ENCODE measurements at places on chromosomes 11 and 22. TPM values are rescaled to one million over a fixed set of nuclear protein-coding genes. Genes with fewer than 3 reads are reported as not detected.

DNA sequence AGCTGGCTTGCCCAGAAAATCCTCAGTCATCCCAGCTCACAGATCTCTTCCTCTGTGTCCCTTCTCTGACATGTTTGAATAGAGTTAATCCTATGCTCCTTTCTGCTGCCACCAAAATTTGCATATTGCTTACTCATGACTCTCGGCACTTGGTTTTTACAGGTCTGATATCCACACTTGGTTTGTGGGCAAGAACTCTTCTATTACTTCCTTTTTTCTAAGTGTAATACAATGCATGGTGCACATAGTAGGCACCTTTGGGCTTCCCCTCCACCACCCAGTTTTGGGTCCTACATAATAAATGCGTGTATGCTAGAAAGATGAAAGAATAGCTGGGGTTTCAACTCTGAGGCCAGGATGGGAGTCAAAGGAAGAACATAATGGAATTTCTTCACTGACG is 69.7 kb upstream of the GRK3 start:
- no peak for DNase-seq

DNA sequence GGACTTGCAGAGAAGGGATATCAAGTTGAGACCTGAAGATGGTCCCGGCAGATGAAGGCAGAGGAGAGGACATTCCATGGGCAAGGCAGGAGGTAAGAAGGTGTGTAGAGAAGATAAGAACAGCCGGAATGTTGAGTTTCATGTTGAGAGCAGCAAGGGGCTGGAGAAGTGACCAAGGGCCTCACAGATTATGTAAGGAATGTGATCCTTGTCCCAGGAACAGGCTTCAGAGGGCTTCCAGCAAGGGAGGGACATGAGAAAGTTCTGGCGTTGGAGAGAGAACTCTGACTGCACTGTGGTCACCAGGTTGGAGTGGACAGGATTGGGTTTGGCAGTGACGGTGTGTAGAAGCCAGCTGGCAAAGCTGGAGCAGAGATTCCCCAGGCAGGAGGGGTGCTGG is 27.6 kb upstream of the PPFIA1 start:
- no peak for DNase-seq

DNA sequence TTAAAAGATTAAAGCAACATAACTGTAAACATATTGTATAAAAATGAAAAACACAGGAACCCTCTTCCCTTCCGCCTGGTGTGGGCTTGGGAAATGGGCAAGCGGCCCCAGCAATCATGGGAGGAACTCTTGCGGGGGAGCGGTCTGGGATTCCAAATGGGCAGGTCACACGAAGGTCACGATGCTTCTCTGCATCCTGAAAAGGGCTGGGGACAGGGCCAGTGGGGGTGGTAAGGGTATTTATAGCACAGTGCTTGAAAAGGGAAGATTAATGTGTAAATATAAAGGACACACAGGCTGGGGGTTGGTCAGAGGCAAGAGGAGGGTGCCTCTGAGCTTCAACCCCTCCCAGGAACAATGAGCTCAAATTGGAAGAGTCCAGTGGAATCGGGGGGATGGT is 46.9 kb upstream of the OR4B1 start:
- DNase-seq: peak; percentile 74

DNA sequence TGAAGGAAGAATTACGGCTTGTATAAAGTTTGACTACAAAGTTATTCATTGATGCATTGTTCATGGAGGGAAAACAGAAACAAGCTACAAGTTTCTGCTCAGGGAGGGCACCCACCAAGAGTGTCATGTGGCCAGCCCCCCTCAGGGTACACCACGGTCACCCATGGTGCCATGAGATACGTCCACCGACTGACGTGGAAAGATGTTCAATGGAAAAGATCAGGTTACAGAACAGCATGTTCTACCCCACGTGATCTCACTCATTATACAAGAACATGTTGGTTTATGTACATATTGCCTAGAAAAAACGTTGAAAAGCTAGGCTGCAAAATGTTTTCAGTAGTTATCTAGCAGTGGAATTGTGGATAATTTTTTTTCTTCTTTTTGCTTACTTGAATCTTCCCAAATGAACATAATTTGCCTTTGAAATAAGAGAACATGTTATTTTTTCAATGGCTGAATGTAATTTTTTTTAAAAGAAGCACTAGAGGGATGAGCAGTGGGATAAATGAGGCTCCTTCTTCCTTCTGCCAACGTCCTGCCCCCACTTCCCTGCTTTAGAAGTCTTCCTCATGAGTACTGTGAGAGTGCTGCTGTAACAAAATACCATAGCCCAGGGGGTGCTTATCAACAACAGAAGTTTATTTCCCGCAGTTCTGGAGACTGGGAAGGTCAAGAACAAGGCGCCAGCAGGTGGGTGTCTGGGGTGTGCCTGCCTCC is 22.5 kb downstream of the RCN1 start:
- no peak for DNase-seq

DNA sequence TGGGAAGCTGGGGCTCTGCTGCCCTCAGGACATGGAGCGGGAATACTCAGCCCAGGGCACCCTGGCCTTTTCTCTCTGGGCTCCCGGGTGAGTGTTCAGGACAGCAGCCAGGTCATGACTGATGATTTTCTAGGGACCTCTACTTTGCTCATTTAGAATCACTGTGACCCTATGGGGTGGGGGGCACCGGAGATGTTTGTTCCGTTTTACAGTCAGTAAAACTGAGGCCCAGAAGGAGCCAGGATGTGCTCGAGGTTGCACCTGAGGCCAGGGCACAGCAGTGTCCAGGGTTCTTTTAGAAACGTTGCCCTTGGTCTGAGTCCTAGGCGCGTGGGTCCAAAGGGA is 48.1 kb downstream of the SMIM38 start:
- no peak for DNase-seq

GRCh38 chr22:26323013-26323412 is 106.0 kb upstream of the ASPHD2 start:
- DNase-seq: no peak

DNA sequence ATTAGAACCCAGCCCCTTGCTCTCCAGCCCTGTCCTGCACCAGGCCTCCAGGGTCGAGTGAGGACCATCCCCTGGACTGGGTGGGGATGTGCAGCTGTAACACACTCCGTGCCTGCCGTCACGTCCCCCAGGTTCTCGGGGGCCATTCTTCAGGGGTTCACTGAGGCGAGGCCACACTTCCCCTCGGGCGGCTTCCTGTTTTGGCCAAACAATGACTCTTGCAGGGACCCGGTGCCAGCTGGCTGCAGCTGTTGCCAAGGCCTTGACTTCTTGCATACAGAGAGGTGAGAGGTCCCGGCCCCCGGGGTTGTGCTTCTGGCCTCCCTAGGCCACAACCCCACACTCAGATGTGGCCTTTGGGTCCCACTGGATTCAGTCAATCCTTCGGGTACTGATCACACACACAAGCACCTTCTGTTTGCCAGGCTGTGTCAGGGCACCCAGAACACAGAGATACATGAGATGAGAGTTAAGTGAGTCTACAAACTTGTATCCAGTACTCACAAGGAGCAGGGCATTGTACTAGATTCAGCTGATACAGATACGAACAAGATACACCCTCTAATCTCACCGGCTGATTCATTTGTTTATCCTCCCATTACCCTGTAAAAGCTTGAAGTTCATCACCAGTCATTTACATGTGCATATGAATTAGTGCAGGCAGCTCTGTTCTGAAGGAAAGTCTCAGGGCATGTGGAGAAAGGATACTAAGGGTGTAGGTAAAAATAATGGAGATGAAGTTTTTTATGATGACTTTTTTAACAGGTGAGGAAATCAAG is 32.9 kb downstream of the LRRC32 start:
- DNase-seq: no peak

The MPZL2 gene
- total RNA-seq: not detected

DNA sequence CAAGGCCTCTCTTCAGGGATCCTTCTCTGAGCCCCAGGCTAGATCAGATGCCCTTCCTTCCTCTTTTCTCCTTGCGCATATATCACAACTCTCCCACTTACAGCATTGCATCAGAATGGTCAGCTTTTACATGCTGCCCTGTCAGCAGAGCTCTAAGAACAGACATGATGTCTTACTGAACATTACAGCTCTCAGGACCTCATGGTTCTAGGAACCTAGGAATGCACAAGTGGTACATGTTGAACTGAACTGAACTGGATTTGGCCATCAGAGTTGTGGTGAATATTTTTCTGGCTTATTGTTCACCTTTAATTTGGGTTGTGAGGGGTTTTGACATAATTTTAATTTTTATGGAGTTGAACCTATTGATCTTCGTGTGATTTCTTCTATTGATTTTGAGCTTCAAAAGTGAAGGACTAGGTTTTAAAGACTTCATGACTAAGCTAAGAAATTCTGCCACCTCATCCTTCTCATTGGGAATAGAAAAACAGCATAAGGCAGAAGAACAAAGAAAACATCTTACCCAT is 37.7 kb upstream of the SPON1 start:
- no peak for DNase-seq

The RIC3 gene
- 8.7 TPM for total RNA-seq

DNA sequence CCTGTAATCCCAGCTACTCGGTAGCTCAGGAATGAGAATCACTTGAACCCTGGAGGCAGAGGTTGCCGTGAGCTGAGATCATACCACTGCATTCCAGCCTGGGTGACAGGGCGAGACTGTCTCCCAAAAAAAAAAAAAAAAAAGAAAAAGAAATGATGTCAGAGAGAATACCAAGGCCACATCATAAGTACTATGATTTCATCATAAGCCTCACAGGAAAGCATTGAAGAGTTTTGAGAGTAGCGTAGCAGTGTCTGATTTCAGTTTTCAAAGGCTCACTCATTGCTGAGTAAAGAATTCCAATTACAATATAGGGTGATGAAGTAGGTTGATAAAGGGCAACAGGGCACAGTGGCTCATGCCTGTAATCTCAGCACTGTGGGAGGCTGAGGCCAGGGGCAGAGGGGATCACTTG is 88.8 kb downstream of the MRTFA start:
- DNase-seq: no peak

- peak; percentile 59 for DNase-seq
These were observed 90.8 kb upstream of the SHANK2 start for GRCh38 chr11:71342951-71343827.

- DNase-seq: peak; percentile 53
These were observed 60.8 kb upstream of the CTSC start for GRCh38 chr11:88398372-88398771.

DNA sequence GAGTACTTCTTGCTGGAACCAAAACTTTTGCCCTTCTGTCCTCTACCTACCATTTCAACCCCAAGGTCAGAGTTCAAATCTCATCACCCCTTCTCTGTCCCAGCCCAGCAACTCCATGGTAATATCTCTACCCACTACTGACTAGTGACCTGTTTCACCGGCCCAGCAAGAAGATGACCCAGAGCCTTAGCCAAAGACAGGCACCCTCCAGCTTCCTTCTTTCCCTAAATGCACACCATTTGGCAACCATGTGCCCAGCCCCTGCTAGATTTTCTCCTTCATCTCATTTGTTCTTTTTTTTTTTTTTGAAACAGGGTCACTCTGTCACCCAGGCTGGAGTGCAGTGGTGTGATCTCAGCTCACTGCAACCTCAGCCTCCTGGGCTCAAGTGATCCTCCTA is 14.9 kb downstream of the ARAP1 start:
- no peak for DNase-seq

- peak; percentile 99 for DNase-seq
These were observed at the start of the genes ARHGAP1 and ZNF408 for GRCh38 chr11:46700241-46701077. Gene ARHGAP1 (minus strand): TSS chr11:46700619. CDS start chr11:46696107, 4,512 bp downstream. Gene ZNF408 (plus strand): TSS chr11:46701031. CDS start chr11:46701048, 17 bp downstream.

The EHF gene
- total RNA-seq: not detected

The CAT gene
- 29.3 TPM for total RNA-seq

The MN1 gene
- 27.8 TPM for total RNA-seq

DNA sequence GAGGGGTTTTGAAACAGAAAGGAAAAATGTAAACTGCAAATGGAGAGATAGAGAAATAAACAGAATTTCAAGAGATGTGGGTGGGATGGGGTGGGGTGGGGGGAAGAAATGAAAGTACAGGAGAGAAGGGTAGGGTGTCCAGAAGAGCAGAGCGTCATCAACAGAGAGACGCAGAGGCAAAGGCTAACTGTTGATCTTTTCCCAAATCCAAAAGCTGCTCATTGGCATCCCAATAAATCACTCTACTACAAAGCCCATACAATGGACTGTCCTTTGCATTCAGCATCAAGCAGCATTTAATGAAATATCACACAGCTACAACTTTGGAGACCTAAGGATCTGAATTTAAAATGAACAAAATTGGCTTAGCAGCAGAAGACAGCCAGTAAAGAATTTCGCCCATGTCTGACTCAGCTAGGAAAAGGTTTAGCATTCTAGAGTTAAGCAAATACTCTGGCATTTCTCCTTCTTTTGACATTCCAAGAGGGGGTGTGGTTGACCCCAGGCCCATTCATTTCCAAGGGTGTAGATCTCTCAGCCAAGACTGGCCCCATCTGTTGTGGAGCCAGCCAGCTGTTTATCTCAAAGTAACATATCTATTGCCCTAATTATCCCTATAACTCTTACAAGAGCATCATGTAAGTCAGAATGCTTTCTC is 1.5 kb downstream of the RAB30 start:
- DNase-seq: peak; percentile 77

DNA sequence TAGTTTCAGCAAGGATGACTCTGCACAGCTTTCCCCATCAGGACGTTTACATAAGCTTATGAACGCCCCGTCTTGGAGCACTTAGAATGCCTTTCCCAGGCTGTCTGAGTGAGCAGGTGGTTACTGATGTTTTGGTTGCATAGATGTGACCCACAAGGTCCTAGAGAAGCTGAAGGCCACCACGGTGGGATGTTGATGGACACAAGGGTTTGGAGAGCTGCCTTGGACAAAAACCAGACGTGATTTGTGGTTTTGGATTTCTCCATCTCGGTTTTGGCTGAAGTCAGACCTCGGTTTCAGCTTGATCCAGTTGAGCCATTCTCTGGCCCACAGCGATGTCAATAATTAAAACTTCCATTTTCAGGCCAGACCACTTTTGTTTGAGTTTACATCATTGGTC is 151.9 kb downstream of the LDLRAD3 start:
- peak; percentile 88 for DNase-seq

The PGM2L1 gene
- 5.4 TPM for total RNA-seq

DNA sequence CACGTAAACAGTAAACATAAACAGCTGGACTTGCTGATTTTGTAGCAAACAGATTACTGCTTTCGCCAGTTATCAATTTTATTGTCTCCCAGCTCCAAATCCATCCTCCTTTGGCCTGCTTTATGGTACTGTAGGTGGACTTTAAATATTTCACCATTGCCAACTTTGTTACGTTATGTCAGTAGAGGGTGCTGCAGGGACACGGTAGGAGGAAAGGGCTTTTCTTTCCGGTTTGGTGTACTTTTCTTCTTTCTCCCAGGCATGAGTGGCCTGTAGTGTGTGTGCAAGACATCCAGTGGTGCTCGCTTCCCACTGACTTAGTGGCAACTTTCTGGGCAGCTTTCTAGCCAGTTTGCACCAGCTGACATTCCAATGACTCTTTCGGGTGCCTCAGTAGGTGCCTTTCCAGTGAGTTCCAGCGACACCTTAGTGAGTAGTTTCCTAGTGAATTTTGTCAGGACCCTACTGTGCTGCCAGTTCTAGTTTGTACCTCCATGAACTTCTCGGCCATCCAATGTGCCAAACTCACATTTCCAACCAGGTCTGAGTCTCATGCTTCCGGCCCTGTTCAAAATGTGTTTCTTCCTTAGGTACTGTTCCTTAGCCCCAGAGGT is 267.6 kb upstream of the TENM4 start:
- DNase-seq: peak; percentile 73

The HORMAD2 gene
- not detected for total RNA-seq

DNA sequence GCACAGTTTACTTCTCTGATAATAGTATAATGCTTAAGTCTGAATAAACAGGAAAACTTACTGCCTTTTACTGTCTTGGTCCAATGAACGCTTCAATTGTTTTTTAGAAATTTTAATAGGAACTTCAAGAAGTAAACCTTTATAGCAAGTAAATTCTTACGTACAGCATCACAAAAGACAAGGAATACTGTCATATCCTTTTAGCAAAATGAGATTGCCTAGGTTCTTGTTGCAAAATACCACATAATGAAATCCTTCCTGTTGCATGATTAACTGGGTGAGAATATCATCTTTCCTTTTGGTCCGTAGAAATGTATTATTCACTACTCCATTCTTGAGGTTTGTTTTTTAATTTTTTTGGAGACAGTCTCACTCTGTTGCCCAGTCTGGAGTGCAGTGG is 22.3 kb upstream of the HIKESHI start:
- no peak for DNase-seq

All from cardiac muscle cell (in vitro differentiated cells and primary cell).